ENCODE measurements at places on chromosomes 7 and 10.

GRCh38 chr10:44511601-44512000, 126.7 kb upstream of the CXCL12 start:
- no peak for DNase-seq

GRCh38 chr10:48465860-48466521, 138.9 kb downstream of the ARHGAP22 start:
- DNase-seq: no peak

- DNase-seq: peak; percentile 4
Measured at GRCh38 chr7:11831156-11831735, 752 bp downstream of the THSD7A start.

DNA sequence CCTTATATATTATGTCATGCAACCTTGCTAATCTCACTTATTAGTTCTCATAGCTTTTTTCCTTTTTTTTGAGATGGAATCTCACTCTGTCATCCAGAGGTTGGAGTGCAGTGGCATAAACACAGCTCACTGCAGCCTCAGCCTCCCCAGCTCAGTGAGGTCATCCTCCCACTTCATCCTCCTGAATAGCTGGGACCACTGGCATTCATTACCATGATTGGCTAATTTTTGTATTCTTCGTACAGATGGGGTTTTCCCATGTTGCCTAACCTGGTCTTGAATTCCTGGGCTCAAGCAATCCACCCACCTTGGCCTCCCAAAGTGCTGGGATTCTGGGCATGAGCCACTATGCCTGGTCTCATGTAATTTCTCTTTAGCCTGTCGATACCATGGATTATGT, 89.1 kb upstream of the TRIM24 start:
- no peak for DNase-seq

DNA sequence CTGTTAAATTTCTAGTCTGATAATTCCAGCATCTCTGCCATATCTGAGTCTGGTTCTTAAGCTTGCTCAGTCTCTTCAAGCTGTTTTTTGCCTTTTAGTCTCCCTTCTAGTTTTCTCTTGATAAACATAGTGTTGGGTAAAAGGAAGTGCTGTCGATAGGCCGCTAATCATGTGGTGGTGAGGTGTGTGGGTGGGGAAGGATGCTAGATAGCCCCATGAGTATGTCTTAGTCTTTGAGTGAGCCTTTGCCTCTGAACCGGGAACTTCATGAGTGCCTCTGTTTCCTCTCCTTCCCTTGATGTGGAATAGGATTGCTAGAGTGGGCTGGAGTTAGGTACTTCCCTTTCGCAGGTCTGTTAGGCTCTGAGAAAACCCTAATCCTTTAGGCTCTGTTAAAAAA, 441.8 kb downstream of the INHBA start:
- DNase-seq: no peak

DNA sequence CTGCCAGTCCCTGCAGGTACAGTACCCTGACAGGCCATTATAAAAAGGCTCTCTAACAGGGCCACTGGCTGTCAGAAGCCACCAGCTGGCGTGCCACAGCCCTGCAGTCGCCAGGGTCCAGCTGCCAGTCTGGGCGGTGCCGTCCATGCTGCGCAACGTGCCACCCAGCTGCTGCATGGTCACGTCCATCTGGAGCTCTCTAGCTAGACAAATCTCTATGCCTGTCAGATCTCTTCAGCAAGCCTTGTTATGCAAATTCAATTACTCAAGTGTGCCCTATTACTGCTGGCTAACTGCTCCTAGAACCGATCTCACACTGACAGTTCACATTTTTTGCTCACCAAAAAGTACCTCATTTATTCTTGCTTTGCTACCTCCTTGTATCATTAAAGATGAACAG, 75.9 kb downstream of the HIBADH start:
- peak; percentile 71 for DNase-seq

- no peak for DNase-seq
Measured at GRCh38 chr7:27686315-27686714, 23.6 kb upstream of the HIBADH start.

Data from LHCN-M2 (cell line).